ENCODE measurements at places on chromosomes 6 and 20.

- no peak for DNase-seq
These were observed 646.5 kb downstream of the TENT5A start for GRCh38 chr6:81105998-81106397.

GRCh38 chr20:24981790-24982189 is 10.8 kb downstream of the APMAP start:
- DNase-seq: no peak

- DNase-seq: no peak
These were observed 260.9 kb downstream of the SLC24A3 start for GRCh38 chr20:19473216-19473921.

DNA sequence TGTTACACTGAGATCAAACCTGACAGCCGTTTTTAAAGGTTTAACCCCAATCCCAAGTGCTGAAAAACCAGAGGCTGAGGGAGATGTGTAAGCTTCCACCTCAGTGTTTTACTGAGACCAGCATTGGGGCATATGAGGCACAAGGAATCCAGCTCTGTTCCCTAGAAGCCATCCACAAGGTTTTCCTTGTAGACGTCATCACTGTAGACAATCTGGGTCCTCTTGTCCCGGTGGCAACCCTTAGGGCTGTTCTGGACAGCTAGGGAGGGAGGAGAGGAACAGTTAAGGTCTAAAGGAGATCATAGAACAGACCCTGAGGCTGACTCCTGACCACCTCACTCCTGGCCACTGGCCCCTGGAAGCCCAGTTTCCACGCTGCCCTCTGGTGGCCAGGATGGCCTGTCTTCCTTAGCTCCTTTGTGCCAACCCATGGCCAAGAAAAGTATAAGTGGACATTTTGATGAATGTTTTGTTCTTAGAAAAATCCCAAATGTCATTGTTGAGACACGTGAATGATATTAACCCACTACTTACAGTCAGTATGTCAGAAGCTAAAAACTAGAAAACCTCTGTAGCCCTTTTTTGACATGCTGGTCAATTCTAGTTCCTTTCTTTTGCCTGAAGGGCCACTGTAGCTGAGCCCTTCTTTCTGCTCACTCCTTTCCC is 6.4 kb downstream of the CFB start:
- no peak for DNase-seq

- DNase-seq: no peak
These were observed 1.2 kb upstream of the RAB22A start for GRCh38 chr20:58308290-58308679.

GRCh38 chr6:101281266-101281665 is 112.2 kb upstream of the GRIK2 start:
- DNase-seq: no peak

DNA sequence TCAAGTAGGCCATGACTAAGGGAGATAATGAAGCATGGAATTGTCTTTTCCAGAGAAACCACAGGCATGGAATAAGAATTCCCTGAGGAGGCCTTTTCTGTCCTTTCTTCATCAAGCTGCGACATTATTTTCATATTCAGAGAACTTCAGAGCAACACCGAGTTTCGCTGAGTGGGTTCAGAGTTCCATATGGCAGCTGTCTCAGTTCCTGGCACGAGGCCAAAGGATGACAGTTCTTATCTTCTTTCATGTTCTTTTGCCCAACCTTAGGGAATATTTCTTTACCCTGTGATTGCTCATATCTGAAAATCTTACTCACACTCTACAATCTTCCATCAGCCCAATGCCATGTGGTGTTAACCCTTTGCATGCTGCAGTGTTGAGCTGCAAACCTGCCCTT is 135.3 kb upstream of the BMP2 start:
- DNase-seq: no peak

- no peak for DNase-seq
These were observed 84.5 kb downstream of the PLEKHG1 start for GRCh38 chr6:150684161-150684560.
